ENCODE measurements at places on chromosomes 5 and 9.

DNA sequence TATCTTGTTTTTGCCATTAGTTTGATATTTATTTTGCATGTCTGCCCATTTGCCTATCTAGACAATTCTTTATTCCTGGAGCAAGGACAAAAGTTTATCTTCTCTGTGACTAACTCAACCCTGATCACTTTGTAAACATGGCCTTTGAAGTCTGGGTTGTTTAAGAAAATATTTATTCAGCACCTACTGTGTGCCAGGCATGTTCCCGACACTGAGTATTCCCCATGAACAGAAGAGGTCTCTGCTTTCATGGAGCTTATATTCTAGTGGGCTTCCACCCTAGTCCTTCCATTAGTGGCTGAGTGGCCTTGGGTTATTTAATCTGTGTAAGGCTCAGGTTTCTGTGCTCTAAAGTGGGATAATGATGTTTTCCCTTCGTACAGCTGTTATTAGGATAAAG is 49.7 kb downstream of the SEMA6A start:
- no peak for DNase-seq

DNA sequence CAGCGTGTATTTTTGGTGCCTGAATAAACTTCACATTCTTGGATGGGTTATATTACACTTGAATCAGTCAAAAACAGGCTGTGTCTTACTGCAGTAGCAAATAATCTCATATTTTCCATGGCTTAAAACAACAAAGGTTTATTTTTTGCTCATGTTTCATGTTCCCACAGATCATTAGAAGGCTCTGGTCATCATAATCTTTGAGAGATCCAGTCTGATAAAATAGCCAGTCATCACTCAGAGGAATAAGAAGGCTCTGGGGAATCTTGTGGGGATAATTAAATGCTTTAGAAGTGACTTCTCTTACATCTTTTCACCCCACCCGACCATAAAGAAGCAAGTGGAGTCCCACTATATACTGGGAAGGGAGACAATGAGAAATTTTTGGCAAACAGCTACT is 417.7 kb downstream of the PSAT1 start:
- DNase-seq = no peak

DNA sequence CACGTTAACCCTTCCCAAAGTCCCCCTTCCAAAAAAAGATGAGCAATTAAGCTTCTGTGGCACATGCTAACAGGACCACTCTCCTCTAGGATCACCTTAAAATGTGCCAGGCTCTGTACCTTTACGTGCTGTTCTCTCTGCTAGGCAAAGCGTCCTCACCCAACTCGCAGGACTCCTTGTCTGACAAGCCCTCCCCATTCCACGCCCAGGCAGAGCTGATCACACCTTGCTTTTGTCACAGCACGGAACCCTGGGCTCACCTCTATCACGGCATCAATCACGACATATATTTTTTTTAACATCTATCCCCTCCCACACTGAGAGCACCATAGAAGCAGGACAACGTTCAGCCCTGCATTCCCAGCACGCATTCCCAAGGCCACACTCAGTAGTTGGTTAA is 47.1 kb downstream of the CDK5RAP2 start:
- no peak for DNase-seq

DNA sequence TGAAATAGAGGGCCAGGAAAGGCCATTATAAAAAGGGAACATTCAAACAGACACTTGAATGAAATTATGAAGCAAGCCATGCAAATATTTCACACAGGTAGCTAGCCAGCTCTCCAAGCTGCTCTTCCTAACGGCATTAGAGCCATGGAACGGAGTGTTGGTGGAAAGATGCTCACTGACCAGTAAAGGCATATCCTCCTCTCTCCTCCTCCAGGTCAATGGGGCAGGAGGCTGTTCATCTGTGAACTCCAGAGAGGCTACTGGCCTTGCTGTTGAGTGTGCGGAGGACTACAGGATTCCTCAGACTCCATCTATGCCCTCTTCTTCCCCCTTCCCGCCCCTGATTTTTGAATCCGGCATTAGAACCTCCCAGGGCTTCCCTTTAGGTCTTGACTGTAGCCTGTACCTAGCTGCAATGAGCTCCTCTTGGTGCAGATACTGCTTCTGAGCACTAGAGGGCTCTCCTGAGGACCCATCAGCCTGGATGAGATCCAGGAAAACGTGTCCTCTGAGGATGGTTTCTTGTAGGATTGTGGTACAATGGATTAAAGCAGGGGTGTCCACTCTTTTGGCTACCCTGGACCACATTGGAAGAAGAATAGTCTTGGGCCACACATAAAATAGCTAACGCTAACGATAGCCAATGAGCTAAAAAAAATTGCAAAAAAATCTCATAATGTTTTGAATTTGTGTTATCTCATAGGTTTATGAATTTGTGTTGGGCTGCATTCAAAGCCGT is 162.2 kb downstream of the SREK1 start:
- DNase-seq = no peak

DNA sequence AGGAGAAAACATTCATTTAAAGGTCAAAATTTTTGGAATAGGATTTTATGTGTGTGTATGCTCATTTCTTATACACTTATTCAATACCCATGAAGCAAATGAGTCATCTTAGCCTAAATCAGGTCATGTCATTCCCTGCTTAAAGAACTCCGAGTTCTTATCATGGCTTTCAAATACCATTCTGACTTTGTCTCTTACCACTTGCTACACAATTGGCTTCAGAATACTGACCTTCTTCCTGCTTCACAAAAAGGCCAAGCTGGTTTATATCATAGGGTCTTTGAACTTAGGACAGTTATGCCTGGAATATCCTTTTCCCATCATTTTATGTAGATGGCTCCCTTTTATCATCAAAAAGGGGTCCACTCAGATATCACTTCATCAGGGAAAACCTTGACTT is 652.2 kb upstream of the WWC1 start:
- DNase-seq = no peak

Data from heart right ventricle (tissue), 16 donors.